Stimulated activated CD4-positive, alpha-beta T cell treated with anti-CD3 and anti-CD28 coated beads, Interleukin-1b, Interleukin-23, amount 100 ng/mL, for 48 hours (primary cell): ENCODE measurements at places on chromosomes 12 and 14.

DNA sequence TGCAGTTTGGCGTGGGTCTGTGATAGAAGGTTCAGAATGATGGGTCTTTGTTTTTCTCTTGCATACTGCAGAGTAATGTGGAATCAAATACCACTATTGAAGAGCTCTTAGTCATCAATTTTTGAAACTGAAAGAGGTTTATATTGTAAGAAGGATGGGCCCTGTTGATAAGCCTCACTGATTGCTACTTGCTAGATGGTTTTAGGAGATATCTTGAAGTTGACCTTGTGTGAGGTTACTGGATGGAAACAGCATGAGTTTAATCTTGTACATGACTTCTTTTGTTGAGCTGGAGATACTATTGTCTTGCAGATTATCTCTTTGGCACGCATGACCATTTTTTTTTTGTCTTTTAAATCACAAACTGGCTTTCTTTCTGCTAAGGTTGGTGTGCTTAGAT lies 13.8 kb downstream of the BICD1 start:
- no peak for DNase-seq

GRCh38 chr14:74085047-74085637 lies 386 bp downstream of the LIN52 start:
- peak; percentile 51 for DNase-seq

GRCh38 chr12:8985213-8985754 lies 4.1 kb upstream of the KLRG1 start:
- DNase-seq: no peak

GRCh38 chr12:121423682-121424623 lies 24.0 kb downstream of the RNF34 start:
- no peak for DNase-seq

DNA sequence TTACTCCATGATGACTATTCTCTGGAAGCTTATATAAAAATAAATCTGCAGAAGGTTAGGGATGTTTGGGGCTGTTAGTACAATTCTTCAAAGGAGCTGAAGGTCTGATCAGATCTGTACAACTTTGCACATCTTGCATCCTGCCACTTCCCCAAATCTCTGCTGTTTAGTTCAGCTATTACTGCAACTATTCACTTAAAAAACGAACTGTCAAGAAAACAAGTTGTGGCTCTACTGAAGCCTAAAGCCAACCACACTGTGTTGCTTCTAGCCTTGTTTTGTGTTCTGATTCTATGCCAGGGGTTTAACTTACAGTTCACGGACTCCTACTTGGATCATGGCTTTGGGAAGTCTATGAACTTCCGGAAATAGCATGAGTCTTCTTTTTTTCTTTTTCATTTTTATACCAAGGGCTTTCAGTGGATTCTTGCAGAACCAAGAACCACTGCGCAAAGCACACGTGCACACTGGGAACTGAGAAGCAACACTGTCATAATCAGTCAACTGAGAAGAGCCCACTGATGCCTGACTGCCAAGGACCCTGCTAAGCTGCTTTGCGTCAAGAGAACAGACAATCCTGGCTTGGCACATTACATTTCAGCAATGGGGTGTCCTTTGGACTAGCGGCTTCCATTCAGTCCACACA lies 66.3 kb upstream of the EEA1 start:
- DNase-seq: no peak

DNA sequence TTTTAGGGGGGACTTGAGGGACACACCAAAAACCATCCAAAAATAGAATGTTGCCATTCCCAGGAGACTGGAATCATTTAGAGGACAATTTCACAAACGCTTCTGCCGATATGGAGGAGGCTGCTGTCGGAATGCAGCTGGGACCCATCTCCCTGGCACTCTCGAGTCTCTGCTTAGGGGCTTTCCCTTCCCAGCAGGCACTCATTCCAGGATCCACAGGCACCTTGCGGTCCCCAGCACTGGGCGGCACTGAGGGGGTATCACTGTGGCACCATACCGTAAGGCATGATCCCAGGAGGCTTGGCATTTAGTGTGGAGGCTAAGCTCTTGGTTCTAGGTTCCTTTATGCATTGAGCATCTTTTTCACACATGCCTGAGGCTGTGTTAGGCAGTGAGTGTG lies 36.6 kb upstream of the LTBP2 start:
- no peak for DNase-seq

GRCh38 chr12:16658699-16659098 lies 52.7 kb upstream of the LMO3 start:
- DNase-seq: no peak

DNA sequence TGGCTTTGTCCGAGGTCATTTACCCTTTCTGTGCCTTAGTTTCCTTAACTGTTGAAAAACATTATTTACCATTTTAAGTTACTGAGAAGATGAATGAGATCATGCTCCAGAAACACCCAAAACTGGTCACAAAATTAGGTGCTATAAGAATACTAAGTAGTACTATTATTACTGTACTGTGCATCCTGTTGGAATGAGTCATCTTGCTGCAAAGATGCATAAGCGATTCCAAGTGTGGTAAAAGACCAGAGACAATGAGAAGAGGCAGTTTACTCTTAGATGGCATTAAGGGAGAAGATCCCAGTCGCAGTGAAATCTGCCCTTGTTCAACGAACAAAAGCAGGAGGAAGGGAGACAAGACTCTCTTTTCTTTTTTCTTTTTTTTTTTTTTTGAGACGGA lies 4.2 kb upstream of the PLEKHA5 start:
- DNase-seq: no peak

- DNase-seq: no peak
These were observed 376.8 kb downstream of the FUT8 start for GRCh38 chr14:65789363-65789762.

DNA sequence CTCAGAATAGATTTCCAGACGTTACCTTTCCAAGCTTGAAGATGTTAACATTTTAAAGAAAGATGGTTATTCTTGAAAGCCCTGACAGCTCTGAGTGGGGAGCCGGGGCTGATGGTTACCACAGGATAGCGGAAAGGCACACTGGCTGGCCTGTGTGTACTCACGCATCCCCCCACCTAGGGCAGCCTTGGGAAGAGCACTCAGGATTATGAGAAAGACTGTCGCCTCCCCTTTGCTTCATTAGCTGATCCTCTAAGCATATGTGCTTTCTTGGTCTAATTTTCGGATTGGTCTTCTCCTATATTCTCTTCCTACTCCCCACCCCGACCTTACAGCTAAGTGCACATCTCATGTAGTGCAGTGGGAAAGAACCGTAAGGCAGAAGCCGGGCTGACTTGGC lies 20.7 kb downstream of the NTF3 start:
- no peak for DNase-seq

DNA sequence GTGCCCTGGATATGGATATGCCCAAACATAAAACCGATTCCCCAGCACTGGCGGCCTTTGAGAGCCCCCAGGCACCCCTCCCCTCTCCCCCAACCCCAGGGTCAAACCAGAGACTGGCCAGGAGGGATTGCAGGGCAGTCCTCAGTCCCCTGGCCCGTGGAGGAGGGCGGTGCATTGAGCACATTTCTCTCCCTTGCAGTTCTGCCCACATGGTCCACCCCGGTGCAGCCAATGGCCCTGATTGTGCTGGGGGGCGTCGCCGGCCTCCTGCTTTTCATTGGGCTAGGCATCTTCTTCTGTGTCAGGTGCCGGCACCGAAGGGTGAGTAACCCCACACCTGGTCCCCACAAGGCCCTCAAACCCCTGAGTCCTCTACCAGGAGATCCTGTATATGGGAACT lies 3.4 kb upstream of the GPR162 start:
- DNase-seq: no peak

DNA sequence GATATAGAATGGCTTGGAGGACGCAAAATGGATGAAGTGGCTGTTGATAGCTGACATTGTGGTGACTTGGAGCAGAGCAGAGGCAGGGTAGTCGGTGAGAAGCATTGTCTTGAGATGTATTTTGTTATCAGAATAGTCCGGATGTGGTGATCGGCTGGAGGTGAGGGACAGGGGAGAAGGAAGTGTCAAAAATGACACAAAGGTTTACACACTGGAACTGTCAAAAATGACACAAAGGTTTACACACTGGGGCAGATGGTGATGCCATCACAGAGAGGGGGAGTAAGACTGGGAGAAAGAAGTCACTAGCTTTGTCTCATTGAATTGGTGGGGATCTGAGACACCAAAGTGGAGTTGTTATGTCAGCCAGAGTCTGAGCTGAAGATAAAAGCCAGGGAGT lies 30.1 kb downstream of the CDKL1 start:
- DNase-seq: no peak

- DNase-seq: no peak
These were observed 336.3 kb downstream of the DAD1 start for GRCh38 chr14:22252686-22253085.

DNA sequence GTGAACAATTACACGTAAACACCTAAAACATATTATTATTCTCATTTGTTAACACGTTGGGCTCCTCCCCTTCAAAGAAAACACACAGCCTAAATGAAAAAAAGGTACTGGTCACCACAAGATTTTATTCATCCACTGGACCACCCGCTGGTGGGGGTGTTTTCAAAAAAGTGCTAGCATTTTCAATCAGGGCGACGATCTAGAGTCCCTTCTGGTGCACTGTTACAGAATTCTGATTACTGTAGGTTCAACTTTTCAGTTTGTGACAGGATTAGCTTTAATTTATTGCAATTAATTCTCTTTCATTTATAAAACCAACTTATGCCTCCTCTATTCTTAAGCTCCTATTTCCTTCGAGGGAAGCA lies 443 bp downstream of the MAGOHB start:
- no peak for DNase-seq

GRCh38 chr14:60506462-60506984 lies 2.4 kb upstream of the SIX6 start:
- no peak for DNase-seq

DNA sequence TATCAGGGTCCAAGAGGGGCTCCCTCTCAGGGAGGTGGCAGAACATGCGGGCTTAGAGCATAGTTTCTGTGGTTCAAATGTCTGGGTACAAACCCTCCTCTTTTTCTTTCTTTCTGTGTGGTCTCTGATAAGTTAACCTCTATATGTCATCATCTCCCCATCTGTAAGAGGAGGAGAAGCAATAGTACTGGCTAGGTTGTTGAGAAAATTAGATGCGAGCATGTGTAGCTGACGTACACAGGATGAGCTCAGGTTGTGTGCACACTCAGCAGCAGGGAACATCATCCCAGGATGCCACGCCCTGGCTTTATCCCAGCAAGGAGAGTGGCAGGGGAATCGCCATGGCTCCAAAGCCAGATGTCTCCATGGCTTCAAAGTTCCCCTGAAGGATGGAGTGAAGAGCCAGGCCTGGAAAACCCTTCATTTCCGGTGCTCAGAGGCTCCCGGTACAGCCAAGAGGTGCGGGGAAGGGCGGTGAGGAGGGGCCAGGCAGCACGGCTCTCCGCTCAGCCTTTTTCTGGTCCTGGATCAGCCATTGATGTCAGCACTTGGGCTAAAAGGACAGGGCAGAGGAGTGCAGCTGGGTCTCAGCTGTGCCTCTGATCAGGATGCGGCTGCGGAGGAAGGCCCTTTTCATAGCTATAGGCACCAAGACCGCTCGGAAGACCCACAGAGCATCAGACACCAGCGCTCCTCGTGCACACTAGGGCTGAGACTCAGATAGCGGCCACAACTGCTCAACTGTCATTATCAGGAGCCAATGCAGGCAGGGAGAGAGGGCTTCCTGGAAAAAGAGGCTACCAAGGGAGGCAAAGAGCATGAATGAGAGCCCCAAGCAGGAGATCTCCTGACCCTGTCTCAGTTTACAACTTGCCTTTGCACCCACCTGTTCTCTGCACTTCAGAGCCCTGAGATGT lies 41.5 kb downstream of the ARL6IP4 start:
- DNase-seq: no peak

- no peak for DNase-seq
These were observed 29.1 kb downstream of the ZNF664 start for GRCh38 chr12:124002021-124002644.

DNA sequence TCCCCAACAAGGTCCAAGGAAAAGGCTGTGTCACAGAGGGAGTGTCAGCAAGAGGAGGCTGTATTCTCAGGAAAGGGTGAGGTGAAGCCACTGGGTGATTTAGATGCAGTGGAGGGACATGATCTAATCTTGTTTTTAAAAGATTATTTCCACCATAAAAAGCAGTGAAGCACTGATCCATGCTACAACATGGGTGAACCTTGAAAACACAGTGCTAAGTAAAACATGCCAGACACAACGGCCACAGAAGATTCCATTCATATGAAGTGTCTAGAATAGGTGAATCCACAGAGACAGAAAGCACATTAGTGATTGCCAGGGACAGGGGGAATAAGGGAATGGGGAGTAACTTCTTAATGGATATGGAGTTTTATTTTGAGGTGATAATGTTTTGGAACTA lies 12.8 kb downstream of the RITA1 start:
- no peak for DNase-seq

GRCh38 chr14:68794851-68795596 lies 2.2 kb upstream of the ZFP36L1 start:
- DNase-seq: peak; percentile 68

- DNase-seq: no peak
These were observed 23.7 kb upstream of the UBC start for GRCh38 chr12:124938108-124938507.
